ENCODE measurements at places on chromosomes 7 and 10.

DNA sequence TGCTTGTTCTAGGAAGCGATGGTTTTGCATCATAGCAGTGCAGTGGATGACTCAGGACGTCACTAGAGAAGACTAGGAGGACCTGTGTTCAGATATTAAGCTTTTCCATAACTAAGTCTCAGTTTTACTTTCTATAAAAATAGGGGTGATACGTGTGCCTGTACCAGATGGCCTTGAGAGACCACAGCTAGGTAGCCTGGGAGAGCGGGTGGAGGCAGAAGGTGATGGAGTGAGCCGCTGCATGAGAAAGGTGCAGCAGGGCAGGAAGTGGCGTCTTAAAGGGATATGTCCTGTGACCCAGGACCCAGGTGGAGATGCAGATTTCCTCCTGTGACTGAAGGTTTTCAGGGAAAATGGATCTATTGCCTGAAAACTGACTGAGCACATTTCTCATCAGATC, 304.9 kb downstream of the CDC14C start:
- no peak overlapping the region for H3K4me3 ChIP-seq
- no peaks in the 10 kb centered on the region for H3K27me3 ChIP-seq
- H3K27ac ChIP-seq = no peak overlapping the region
- DNase-seq = no peak
- no peaks in the 10 kb centered on the region for H3K4me1 ChIP-seq

DNA sequence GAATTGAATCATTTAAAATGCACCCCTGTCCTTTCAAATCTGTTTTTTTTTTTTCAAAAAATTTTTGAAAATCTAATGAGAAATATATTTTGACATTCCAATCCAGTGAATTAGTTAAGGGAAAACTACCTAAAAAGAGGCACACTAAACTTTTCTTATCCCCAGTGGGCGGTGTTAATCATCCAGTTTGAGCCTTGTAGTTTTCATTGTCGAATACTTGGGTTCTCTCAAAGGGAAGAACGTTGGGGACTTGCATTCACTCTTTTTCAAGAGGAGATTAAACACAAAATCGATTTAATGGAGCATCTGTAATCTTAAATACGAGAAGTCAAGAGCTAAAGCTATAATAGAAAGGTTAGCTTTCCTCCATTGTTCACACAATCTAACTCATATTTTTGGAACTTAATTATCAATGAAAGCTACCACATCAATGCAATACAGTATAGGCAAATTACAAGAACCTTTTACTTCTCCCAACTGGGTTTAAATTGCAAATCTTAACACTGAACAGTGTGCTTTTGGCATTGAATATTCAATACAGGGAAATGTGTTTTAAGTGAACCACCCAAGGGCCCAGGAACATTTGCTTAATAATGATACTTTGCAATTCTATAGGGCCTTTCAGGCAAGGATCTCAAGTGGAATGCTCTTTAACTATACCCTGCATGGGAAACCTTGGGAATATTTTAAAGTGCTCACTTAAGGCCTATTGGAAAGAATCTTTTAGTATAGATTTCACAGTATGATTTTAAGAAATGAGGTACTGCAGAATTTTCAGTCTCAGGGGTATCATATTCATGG, 13.1 kb upstream of the SP8 start:
- H3K4me1 ChIP-seq = peaks cover 8% of the 10 kb centered on the region
- no peak overlapping the region for H3K27ac ChIP-seq
- H3K4me3 ChIP-seq = no peak overlapping the region
- no peak for DNase-seq
- peaks cover 68% of the 10 kb centered on the region for H3K27me3 ChIP-seq

DNA sequence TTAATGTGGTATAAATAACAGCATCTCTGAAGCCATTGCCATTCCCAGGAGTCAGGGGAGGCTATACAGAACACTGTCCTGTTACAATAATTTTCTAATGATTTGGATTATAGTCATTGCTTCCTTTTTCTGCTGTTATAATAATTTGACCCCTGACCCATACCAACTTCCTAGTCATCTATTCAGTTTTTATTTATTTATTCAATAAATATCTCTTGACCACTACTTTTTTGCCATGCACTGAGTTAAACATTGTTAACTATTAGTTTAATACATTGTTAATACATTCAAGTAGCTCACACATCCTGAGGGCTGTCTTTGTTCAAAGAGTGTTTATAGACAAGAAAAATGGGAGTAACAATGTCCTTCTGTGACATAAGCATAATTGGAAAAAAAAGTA, 235.5 kb upstream of the MEOX2 start:
- H3K4me3 ChIP-seq = no peak overlapping the region
- no peak overlapping the region for H3K27ac ChIP-seq
- no peak for DNase-seq
- H3K4me1 ChIP-seq = no peaks in the 10 kb centered on the region

DNA sequence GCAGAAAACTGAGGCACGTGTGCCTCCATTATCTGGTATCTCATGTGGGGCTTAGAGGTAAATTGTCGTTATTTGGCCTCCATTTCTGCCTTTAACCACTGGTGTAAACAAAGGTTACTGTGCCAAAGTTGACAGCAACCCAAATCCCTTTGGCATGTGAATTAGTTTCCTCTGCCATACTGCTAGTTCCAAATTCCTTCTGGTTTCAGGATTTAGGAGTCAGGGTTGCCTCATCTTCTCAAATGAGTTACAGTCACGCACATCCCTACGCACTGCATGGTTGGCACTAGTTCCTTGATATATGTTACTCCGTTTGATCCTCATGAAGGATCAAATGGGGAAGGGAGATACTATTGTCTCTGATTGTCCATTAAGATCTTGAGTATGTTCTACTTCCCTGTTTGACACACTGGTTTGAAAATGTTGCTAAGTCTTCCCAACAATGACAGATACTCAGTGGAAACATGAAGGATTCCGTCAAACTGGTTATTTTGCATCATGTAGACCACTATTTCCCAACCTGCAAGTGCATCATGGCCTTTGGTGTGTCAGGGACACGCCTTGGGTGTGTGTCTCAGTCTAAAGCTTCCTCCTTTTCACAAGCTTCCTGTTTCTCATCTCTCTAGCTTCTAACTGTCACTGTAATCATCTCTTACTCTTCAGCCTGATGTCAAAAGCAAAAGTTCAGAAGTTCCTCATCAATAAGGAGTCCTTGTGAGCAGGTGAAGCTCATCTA, at the start of gene LIPN:
Gene LIPN, plus strand, starts transcription at position 655 of the 736 bp plus-strand sequence. CDS start 1,386 bp downstream, outside the sequence.
- no peak for DNase-seq
- no peaks in the 10 kb centered on the region for H3K36me3 ChIP-seq
- no peaks in the 10 kb centered on the region for H3K4me1 ChIP-seq
- H3K27me3 ChIP-seq = no peaks in the 10 kb centered on the region

DNA sequence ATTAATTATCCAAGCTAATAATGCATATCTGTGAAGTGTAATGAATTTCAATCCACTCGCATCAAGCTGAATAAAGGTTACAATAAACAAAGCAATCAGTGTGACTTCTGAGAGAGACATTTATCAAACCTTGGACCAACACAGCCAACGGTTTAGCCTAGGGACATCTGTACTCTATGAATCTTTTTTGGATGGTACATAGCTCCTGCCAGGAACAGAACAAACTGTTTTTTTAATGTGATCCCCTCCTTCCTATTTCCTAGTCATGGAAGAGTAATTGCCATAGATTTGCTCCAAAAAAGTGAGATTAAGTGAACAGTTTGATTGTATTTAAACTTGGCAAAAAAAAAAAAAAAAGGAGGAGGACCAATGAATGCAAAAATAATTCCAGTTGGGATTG, 11.2 kb upstream of the NRCAM start:
- no peaks in the 10 kb centered on the region for H3K4me1 ChIP-seq
- H3K36me3 ChIP-seq = no peaks in the 10 kb centered on the region
- no peaks in the 10 kb centered on the region for H3K27me3 ChIP-seq

GRCh38 chr10:90226517-90226916, 525.1 kb downstream of the KIF20B start:
- H3K27ac ChIP-seq = no peak overlapping the region
- H3K36me3 ChIP-seq = peaks cover 4% of the 10 kb centered on the region
- H3K4me3 ChIP-seq = no peak overlapping the region
- DNase-seq = no peak
- H3K4me1 ChIP-seq = peaks cover 12% of the 10 kb centered on the region
- H3K27me3 ChIP-seq = no peaks in the 10 kb centered on the region

DNA sequence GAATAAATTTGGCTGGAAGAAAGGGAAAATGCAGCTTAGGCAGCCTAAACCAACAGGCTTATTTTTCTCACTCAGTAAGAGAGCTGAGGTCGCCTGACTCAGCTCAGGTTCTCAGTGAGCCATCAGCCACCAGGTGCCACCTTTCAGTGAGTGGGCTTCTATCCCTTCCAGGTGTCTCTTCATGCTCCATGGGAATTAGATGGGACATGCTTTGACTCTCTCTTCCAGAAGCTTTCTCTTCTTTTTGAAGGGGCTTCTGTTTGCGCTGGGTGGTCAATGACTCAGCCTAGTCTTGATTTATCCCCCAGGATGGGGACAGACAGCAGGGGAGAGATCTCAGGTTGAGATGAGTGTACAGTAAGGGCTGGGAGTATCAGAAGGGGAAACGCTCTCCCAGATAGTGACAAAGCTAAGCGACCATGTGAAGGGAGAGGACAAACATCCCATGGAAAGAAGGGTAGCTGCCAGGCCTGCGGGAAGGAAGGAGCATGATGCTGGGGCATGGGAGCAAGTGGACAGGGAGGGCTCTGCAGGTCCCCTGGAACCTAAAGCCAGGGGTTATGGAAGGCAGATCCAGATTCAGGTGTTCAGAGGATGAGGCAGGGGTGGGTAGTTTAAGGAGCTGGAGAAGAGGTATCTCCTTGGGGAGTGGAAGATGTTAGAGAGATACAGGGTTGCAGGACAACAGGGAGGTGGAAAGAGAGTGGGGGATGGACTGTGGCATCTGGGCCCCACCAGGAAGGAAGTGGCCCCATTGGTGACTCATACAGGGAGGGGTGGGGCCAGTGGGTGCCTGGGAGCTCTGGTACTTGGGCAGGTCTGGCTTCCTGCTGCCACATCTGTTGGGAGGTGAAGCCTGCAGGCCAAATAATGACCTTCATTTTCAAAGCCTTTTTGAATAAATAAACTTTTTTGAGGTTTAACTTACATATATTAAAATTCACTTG, 32.5 kb downstream of the OGDH start:
- H3K27ac ChIP-seq = peak overlapping the region; percentile 94
- H3K4me1 ChIP-seq = peaks cover 67% of the 10 kb centered on the region
- DNase-seq = peak; percentile 97
- H3K27me3 ChIP-seq = no peaks in the 10 kb centered on the region
- H3K4me3 ChIP-seq = peak overlapping the region; percentile 33

- no peaks in the 10 kb centered on the region for H3K27me3 ChIP-seq
- no peaks in the 10 kb centered on the region for H3K4me1 ChIP-seq
- DNase-seq = no peak
- no peak overlapping the region for H3K4me3 ChIP-seq
These were observed 269.6 kb upstream of the FZD1 start for GRCh38 chr7:90994601-90995000.

DNA sequence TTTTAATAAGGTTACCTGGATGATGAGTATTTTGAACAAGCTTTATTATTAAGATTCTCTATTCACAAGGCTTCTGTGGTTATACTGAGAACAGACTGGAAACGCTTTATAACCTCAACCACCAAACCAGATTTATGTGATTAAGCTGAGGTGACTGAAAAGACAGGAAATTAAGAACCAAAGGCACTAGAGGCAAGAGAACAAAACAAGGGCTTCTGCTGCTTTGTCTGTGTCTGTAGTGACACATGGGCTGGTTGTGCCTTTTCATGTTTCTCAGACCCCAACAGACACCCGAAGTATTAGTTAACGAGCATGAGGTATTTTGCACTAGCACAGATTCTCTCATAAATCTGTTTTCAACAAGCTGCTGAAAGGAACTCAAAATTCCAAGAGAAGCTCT, 64.4 kb downstream of the RAPGEF5 start:
- H3K4me3 ChIP-seq = no peak overlapping the region
- peaks cover 28% of the 10 kb centered on the region for H3K36me3 ChIP-seq
- H3K4me1 ChIP-seq = peaks cover 18% of the 10 kb centered on the region
- no peak for DNase-seq

DNA sequence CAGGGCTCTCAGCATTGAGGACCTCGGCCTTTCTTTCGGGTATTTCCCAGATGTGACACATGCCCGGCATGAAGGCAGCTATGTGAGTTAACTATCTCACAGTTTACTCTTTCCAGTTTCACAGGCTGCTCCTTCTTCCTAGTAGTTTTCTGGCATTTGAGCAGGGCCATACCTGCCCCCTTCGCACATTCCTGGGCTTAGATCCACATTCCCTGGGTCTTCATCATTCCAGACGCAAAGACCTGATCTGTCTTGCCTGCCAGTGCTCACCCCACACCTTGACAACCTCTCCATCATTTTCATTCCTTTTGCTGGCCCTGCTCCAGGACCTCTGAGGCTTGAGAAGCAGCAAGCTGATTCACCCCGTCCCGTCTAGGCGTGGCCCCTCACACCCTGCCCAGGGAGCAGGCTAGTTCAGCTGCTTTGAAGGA, 227.5 kb downstream of the WDR11 start:
- H3K27me3 ChIP-seq = no peaks in the 10 kb centered on the region
- H3K36me3 ChIP-seq = no peaks in the 10 kb centered on the region
- no peak overlapping the region for H3K27ac ChIP-seq
- no peak overlapping the region for H3K4me3 ChIP-seq
- peaks cover 12% of the 10 kb centered on the region for H3K4me1 ChIP-seq

GRCh38 chr10:2921956-2922680, 145.2 kb upstream of the PFKP start:
- peak; percentile 20 for DNase-seq
- no peaks in the 10 kb centered on the region for H3K36me3 ChIP-seq
- no peak overlapping the region for H3K27ac ChIP-seq

DNA sequence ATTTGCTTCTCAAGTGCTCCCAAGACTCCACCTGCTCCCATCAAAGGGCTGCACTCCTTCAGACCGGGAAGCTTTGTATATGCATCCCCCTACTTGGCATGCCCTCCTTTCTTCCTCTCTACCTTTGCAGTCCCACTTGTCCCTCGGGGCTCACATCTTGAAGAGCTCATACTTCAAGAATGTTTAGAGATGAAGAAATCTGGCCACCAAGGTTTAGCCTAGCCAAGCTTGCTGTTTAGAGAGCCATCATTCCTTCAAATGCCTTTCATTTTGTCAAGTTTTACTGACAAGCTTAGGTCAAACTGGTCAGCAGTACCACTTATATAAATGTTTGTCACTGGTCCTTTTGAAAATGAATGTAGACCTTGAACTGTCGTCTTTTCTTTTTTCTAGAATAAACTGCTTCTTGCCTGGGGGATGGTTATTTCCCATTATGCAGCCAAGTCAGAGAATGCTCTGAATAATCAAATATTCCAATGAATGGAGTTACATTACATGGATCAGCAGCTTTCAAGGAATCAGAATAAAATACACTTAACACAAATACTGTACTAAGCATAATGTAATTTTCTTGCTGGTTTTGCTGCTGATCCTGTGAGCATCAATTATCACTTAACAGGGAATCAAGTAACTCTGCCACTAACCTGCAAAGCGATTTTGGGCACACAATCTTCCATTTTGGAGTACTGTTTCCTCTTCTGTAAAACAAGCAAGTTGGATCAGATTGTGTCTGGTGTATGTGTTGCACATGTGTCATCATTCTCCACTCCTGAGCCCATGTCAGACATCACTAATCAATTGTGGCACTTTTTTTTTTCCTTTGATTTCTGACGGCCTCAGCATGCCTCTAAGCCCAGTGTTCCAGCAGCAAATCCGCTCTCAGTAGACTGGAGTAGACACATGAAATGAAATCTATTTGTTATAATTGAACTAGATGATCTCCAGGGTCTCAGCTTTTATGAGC, 357.9 kb downstream of the PTEN start:
- no peaks in the 10 kb centered on the region for H3K4me1 ChIP-seq
- DNase-seq = no peak
- H3K27me3 ChIP-seq = no peaks in the 10 kb centered on the region
- no peaks in the 10 kb centered on the region for H3K36me3 ChIP-seq

- no peak for DNase-seq
- no peaks in the 10 kb centered on the region for H3K4me1 ChIP-seq
- no peak overlapping the region for H3K27ac ChIP-seq
- H3K4me3 ChIP-seq = no peak overlapping the region
- H3K36me3 ChIP-seq = peaks cover 7% of the 10 kb centered on the region
These were observed 27.4 kb downstream of the UCMA start for GRCh38 chr10:13206546-13207443.

Measured in Calu3 (cell line).